ENCODE measurements at places on chromosomes 1 and 21.

GRCh38 chr21:41816583-41817165, 49.8 kb upstream of the RIPK4 start:
- DNase-seq: no peak

GRCh38 chr1:3027611-3028371, 6.5 kb downstream of the ACTRT2 start:
- no peak for DNase-seq

GRCh38 chr1:6960291-6960811, 175.1 kb downstream of the CAMTA1 start:
- no peak for DNase-seq

GRCh38 chr1:208944981-208945451, 638.5 kb upstream of the CAMK1G start:
- DNase-seq: no peak

DNA sequence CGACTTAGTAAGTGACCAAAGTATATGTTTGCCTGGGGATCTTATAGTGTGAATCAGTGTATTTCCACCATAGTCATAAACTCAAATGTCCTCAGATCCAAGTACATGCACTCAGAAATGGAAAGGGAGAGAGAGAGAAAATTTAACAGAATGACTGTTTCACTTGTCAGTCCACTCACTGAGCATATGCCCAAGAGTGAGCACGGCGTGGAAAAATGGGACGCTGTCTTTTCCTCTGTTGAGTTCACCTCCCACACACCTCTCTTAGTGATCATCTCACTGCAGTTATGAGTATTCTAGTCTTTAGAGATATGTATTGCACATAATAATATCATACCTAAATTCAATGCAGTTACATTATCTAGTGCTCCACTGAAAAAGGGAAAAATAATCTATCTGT, 156.8 kb upstream of the PRMT6 start:
- no peak for DNase-seq

- DNase-seq: peak; percentile 70
These were observed 6.9 kb downstream of the ACKR1 start for GRCh38 chr1:159211331-159212136.
